Epithelial cell of esophagus (primary cell): ENCODE measurements at places on chromosomes 7 and 10.

DNA sequence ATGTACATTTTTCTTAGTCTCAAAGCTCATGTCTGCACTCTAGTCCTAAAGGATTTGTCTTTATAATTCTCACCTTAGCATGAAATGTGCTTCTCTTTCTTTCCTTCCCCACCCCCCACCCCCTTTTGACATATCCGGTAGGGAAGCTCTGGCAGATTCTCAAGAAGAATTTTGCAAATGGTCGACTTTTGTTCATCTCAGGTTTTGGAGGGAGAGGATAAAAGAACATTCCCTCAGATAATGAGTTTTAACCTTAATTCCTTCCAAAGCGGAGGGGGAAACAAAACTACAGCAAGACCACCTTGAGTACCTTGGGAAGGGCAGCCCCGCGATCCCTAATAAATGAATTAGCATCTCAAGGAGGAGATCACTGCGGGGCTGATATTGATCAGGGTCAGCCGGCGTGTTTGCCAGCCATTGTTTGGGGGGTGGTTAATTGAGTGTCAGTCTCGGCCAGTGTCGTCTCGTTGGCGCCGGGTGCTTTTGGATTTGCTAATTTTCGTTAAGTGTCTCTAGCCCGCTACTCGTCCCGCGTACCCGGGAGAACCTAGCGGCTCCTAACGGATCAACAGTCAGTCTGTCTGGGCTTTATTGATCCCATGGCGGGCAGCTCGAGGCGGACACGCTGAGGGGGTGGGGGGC lies 874 bp upstream of the BAMBI start:
- no peak for DNase-seq

- no peak for DNase-seq
Measured at GRCh38 chr10:1180836-1181235, 124.7 kb downstream of the WDR37 start.

DNA sequence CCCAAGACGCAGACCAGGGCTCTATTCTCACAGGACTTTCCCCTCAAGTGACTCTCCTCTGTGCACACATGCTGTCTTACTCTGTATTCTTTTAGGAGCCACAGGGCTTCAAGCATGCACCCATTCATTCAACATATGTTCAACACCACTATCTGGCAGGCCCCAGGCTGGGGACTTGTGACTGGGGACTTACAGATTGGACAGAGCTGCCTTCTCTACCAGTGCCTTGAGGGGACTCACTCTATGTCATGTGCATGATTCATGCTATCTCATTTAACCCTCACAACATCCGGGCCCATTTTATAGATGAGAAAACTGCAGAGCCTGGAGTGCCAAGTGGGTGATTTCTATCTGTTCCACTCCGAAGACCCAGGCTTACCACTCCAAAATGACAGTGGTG lies 34.3 kb downstream of the MYL10 start:
- DNase-seq: no peak

GRCh38 chr7:137073571-137074325 lies 205.3 kb downstream of the CHRM2 start:
- DNase-seq: peak; percentile 29

DNA sequence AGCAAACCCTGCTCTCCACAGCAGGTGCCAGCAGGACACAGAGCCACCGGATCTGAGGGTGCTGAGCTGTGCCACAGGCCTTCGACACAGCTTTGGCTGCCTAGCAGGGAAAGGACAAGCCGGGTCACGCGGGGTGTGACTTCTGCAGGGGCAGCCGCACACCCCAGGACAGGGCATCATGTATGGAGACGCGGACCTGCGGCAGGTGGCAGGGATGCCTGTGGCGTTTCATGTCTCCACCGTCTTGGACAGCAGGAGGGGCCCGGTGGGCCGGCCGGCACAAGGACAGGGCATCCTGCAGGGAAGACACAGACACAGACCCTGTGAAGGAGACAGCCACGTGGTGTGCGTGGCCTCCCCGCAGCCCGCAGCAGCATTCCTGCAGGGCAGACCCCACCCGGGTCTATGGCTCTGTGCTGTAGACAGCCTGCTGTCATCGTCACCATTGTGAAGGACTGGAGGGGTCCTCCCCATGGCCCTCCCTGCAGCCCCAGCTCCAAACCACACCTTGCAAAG lies 109.2 kb downstream of the PDGFA start:
- DNase-seq: no peak

GRCh38 chr10:68088740-68089139 lies 13.7 kb upstream of the HERC4 start:
- no peak for DNase-seq

- DNase-seq: no peak
Measured at GRCh38 chr10:22442063-22442462, 96.8 kb downstream of the SPAG6 start.

GRCh38 chr7:132077971-132078685 lies 498.1 kb downstream of the PLXNA4 start:
- DNase-seq: no peak

- no peak for DNase-seq
Measured at GRCh38 chr10:44863344-44864047, 47.6 kb upstream of the TMEM72 start.

DNA sequence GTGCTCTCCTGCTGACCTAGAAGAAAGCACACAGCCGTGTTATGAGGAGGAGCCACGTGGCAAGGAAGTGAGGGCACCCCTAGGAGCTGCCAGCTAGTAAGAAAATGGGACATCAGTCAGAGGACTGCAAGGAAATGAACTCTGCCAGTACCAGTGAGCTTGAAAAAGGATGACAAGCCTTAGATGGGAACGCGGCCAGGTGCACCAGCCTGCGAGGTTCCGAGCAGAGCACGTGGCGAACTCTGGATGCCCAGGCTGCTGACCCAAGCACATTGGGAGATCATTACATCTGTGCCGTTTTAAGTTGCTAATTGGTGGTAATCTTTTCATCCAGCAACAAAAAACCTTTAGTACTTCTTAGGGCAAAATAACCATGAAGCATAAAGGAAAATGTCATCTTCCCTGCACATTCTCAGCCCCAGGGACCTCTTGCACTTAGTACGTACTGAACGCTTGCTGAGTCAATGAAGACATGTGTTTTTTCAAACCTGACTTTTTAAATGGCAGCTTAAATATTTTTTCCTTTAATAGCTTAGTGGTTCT lies 69.4 kb downstream of the AMZ1 start:
- peak; percentile 72 for DNase-seq

GRCh38 chr10:71555087-71555723 lies 158.5 kb downstream of the CDH23 start:
- DNase-seq: no peak

DNA sequence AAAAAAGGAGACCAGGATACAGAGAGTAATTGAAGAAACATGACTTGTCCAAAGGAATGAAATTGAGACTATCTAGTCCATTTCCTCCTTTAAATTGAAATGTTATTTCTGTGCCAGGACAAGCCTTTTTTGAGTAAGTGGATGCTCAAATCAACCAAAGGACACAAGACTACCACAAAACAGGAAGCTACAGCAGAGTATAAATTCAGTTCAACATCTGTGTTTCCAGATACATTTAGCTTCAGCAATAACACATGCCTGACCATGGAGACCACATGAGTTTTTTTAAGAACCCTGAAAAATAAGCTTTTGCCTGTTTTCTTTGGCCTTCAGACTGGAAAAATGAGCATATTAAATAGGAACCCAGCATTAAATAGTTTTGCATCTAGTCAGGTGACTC lies 707.5 kb downstream of the ZWINT start:
- no peak for DNase-seq

GRCh38 chr7:30079880-30080279 lies 51.7 kb downstream of the PLEKHA8 start:
- no peak for DNase-seq

DNA sequence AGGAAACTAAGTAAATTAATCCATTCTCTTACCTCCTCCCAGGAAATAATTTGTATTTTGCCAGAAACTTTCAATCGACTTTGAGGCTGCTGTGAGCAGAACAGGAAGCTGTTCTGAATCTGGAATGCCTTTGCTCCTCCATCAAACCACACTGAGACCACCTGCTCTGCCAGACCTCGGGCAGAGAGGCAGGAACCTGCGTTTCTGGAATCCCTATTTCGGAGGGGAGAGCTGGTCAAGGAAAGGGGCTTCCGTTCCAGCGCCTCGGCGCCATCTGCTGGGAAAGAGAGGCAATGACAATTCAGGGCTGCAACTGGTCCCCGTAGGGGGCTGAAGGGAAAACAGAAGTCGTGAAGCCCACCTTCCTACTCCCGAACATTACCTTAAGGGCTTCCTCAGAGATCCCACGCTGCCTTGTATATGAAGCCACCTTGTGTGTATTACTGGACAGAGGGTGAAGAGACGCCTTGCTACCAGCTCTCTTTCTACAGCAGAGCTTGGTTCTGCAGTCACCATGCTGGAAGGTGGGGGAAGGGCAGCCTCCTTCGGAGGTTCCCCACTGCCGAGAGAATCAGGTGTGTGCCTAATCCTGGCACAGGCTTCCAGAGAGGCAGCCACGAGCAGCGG lies 31.2 kb downstream of the ZNF467 start:
- peak; percentile 52 for DNase-seq

DNA sequence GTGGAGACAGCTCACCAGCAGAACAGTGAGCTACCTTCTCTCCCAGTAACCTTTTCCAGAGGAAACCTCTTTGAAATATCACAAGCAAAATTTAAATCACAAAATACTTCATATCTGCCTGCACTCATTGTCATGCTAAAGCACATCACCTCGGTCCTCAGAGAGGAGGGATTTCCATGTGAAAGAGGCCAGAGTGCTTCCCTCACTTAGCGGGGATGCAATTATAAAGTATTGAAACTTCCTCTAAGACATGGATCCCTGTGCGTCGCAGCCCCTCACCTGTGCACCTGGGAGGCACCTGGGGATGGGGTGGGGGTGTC lies 457.9 kb downstream of the DNAJB6 start:
- DNase-seq: no peak

DNA sequence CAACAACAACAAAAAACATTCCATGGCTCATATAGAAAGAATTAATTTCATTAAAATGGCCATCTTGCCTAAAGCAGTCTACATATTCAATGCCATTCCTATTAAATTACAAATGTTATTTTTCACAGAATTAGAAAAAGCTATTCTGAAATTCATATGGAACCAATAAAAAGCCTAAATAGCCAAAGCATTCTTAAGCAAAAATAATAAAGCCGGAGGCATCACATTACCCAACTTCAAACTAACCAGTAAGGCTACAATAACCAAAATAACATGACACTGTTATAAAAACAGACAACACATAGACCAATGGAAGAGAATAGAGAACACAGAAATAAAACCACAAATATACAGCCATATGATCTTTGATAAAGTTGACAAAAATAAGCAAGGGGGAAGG lies 330.4 kb downstream of the KIF20B start:
- DNase-seq: no peak

DNA sequence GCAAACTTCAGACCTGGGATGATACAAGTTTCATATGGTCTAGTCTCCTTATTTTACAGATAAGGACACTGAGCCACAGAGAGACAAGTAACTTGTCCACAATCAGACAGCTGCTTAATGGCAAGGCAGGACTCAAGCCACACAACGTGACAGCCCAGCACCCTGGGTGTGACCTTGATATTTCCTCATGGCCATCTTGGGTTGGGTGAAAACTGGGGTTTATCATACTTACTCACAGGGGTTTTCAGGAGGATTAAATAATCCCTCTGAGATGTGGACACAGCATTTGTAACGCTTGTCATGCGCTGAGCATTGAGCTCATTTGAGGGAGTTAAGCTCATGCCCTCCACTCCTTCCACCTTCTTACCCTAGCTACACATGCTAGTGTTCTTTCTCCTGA lies 58.0 kb downstream of the ABLIM1 start:
- no peak for DNase-seq

- no peak for DNase-seq
Measured at GRCh38 chr7:7505915-7506314, 29.8 kb downstream of the COL28A1 start.

DNA sequence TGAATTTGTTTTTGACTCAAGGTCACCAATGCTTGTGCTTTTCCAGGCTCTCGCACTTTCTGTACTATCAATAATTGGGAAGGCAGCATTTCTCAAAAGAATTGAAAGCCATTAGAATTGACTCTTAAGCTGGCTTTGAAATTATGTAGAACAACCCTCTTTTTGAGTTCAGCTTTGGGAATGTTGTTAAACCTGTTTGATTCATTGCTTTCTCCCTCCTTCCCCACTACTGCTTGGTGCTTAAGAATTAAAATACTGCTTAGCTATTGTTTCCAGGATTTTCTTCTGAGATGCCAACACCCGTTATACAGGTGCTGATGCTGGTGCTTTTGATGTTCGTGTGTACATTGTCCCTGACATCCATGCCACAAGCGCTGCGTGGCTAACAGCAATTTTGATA lies 15.5 kb upstream of the FZD8 start:
- peak; percentile 51 for DNase-seq

DNA sequence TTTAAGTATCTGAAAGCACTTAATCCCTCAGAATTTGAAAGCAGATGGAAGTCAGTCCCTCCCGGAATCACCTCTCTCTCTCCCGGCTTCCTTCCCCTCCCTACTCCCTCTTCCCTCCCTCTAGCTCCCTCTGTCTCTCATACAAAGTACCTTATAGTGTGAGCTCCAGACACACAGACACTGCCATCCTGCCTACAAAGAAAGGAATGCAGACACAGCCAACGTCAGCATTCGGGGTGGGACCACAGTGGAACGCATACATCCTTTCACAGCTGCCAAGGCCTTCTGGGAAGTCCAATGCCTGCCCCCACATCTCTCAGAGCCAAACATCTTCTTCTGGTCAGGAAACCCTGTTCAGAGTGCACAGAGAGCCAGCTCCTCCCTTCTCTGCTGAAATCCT lies 9.3 kb downstream of the NOD1 start:
- peak; percentile 95 for DNase-seq

DNA sequence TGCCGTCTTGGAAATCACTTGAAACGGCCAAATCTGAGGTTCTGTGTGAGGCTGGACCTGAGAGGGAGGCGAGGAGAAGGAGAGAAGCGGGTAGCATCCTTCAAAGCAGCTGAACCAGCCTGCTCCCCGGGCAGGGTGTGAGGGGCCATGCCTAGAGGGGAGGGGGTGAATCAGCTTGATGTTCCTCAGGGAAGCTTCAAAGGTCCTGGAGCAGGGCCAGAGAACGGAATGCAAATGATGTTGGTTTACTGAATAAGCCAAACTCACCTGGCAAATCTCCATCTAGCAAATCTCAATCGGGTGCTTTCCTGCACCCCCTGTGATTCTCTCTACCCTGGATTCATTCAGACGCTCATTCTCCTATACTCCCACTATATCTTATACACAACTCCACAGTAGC lies 226.9 kb downstream of the WDR11 start:
- peak; percentile 96 for DNase-seq

DNA sequence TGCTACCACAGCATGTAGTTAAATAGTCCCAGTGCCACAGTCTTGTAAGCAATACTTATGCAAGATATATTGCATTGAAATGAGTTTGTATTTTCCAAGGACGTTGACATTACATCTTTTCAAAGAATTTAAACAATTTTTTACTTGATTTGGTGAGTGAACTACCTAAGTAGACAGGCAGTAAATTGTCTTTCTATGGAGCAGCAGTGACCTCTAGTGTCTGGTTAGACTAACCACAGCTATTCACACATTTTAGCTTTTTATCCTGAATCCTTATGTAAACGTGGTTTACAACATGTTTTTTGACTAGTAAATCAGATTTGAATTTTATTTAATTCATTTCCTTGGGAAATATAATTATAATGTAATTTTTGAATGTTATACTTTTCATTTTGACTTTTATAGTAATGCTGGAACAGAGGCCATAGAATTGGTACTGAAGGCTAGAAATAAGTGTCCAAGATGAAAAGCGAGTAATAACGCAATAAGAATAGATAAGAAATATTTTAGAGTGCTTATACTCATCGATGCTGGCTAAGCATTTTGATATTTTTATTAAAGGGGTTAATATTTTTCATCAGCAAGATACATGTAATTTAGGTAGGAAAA lies 5.6 kb downstream of the LRRTM3 start:
- peak; percentile 67 for DNase-seq
